ENCODE measurements at places on chromosomes 2 and 18.
A peak's percentile ranks its signal among the peaks of the same experiment; 100 is the strongest.

- DNase-seq = no peak
Observed at GRCh38 chr2:161592713-161593112, 31.5 kb upstream of the SLC4A10 start.

DNA sequence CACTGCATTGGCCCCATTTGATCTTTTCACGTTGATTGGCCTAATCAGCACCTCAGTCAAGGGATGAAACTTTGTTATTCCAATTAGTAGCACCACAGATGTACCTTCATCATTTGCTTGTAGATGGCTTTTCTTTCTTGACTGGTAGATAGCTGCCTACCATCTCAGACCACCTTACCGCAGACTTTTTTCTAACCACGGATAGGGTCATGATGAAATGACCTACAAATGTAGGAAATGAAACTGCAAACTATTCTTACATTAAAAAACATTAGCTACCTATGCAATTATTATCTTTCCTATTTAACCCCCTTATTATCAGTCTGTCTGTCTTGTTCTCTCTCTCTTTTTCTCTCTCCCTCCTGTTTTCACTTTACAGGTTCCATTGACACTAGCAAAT lies 22.4 kb upstream of the SLC25A52 start:
- DNase-seq = no peak

- no peak for DNase-seq
Observed at GRCh38 chr2:53104263-53104662, 663.3 kb upstream of the CHAC2 start.

DNA sequence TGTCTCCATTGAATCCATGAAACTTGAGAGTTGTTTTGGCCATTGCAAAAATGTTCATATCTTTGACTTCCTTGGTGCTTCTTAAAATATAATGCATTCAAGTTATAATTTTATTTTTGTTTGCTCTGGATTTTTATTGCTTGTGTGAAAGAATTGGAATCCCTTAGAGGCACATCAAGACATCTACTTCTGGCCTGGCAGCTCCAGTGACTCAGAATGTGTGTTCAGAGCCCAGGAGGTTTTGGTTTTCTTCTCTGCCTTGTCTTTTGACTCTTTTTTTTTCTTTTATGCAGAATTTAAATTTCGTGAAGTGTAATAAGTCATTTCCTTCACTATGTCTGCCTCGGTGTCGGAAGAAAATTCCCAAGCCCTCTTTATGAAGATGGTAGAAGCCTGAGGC lies 180.2 kb downstream of the LTBP1 start:
- DNase-seq = no peak

DNA sequence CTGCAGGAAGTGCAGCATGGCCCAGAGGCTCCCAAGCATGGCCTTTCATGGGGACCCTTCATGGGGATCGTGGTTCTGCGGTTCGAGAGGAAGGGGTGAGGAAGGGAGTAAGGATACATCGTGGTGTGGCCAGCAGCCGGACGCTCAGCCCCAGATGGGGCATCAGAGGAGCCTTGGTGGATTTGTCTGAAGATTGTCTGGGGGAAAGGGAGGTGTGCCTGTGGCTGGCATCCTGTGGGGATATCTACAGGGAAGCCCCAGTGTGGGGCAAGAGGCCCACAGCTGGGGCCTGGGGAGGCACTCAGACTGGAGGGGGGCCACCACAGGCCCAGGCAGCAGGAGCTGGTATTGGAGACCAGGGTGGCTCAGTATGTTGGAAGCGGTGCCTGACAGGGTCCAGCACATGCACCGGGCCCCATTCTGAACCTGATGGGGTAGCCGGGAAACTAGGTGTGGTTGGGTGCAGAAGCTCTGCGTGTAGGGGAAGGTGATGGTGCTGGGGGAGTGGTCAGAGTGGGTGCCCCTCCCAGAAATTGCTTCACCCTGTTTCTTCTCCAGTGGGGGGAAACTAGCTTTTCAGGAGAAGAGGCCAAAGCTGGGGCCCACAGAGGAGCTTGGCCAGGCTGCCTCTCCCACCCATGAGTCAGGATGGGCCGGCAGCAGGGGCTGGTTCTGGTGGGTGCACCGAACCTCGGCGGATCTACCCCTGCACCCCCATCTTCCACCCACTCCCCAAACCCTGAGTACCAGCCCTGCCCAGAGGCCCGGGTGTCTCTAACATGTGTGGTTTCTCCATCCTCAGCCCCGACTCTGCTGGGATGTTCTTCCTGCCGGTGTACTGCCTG lies 274.4 kb upstream of the HDAC4 start:
- no peak for DNase-seq

- no peak for DNase-seq
Observed at GRCh38 chr18:13186687-13187086, 31.9 kb upstream of the LDLRAD4 start.

DNA sequence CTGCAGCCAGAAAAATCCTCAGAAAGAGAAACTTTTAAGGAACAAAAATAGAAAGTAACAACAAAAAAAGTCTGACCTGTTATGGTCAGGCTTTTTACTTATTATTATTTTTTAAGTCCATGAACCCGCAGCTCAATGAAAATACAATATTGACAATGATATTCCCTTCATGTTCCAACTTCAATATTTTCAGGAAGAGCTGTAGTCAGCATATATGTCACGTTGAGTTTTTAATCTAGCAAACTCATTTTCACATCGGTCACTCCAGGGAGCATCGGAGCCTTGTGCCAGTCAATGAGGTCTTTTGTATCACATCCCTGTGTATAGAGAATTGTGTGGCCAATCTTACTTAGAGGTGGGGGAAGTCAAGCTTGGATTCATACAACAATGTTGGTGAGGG lies 568.4 kb upstream of the GCFC2 start:
- DNase-seq = no peak

DNA sequence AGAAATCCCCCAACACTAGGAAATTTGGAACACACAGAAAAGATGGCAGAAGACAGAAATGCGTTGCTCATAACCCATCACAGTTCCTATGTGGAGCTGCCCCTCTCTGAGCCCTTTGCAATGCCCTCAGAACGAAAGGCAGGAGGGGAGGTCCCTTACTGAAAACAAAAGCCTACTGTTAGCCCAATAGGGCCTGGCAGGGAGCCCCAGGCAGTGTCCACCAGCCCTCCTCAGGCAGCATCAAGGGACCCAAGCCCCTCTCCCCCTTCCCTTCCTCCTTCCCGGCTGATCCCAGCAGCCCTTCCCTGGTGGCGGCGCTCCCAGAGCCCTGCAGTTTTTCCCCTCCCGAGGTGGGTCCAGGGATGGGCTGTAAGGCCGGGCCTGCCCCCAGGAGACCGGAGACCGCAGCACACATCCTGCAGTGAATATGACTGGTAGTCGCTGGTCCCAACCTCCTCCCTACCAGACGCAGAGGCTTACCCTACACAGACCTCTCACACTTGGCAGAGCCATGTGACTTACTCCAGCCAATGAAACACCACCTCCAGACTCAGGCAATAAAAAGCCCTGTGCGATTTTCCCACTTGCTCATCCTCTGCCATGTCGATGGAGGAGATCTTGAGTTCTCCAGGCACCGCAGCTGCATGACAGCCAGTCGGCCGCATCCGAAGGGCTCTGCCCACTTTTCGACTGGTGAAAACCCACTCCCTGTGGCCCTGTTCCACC lies 19.4 kb upstream of the DUSP2 start:
- DNase-seq = peak; percentile 57

GRCh38 chr2:100577777-100578176 lies 15.0 kb downstream of the PDCL3 start:
- DNase-seq = no peak

DNA sequence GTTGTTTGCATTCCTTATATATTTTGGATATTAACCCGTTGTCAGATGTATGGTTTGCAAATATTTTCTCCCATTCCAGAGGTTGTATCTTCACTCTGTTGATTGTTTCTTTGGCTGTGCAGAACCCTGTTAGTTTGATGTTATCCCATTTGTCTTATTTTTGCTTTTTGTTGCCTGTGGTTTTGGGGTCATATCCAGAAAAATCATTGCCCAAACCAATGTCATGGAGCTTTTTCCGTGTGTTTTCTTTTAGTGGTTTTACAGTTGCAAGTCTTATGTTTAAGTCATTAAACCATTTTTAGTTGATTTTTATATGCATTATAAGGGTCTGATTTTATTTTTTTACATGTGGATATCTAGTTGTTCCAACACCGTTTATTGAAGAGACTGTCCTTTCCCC lies 35.8 kb downstream of the PPIG start:
- DNase-seq = no peak
